Colonic mucosa (tissue), 4 donors: ENCODE measurements at places on chromosomes 1 and 21. TPM values are rescaled to one million over a fixed set of nuclear protein-coding genes. Genes with fewer than 3 reads are reported as not detected.

DNA sequence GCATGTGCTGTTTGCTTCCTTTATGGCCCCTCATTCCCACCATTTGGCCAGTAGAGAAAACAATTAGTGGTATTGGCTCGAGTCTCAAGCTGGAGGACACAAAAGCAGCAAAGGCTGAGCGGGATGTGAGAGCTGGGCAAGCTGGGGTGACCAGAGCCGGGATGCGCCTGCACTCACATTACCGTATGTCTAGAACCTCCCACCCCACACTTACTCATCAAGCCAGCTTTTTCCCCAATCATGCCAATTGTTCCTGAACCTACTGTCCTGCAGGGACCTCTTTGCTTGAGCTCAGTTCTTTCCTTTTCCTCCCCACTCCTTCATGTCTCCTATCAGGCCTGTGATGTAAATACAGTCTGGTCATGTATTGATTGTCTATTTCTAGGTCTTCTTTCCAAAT lies 45.9 kb downstream of the KIRREL1 start:
- no peaks in the 10 kb centered on the region for H3K36me3 ChIP-seq
- H3K27me3 ChIP-seq: no peaks in the 10 kb centered on the region
- no peak overlapping the region for H3K27ac ChIP-seq
- H3K4me3 ChIP-seq: no peak overlapping the region
- DNase-seq: no peak

- no peak overlapping the region for H3K4me3 ChIP-seq
- H3K4me1 ChIP-seq: no peaks in the 10 kb centered on the region
- H3K27me3 ChIP-seq: no peaks in the 10 kb centered on the region
- H3K36me3 ChIP-seq: no peaks in the 10 kb centered on the region
- no peak overlapping the region for H3K27ac ChIP-seq
Observed at GRCh38 chr1:82446955-82447354, 646.2 kb downstream of the ADGRL2 start.

GRCh38 chr1:162230517-162230916 lies 146.1 kb downstream of the SPATA46 start:
- DNase-seq: no peak
- H3K27me3 ChIP-seq: no peaks in the 10 kb centered on the region
- no peaks in the 10 kb centered on the region for H3K36me3 ChIP-seq
- H3K4me3 ChIP-seq: no peak overlapping the region

DNA sequence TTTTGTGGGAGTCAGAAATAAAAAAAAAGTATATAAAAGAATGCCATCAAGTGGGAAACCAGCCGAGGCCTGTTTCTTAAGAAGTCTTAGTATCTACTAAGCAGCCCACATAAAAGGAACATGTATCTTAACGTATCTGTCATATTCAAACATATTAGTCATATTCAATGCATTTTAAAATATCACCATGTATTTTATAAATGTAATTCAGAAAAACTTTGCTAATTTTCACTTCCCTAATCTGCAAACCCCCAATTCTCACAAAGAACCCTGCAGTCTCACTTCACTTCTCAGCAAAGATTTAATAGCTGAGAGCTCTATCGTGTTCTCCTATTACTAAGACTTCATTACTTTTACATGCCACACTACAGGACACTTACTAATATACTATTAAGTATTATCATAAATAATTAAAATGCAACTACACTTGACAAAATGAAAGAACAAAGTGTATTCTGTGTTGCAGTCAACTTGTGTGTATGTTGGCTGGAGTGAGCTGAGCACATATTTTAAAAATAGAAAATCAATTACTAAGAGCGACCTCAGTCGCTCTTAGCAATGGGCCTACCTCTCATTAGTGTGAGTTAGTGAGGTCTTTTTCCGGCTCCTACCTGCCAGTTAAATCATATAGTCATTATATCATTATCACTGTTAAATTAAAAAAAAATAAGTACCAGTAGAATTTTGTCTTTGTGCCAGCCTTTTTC lies 484.3 kb downstream of the LMO4 start:
- H3K36me3 ChIP-seq: no peaks in the 10 kb centered on the region
- H3K4me3 ChIP-seq: no peak overlapping the region
- no peak overlapping the region for H3K27ac ChIP-seq
- no peak for DNase-seq
- no peaks in the 10 kb centered on the region for H3K27me3 ChIP-seq

DNA sequence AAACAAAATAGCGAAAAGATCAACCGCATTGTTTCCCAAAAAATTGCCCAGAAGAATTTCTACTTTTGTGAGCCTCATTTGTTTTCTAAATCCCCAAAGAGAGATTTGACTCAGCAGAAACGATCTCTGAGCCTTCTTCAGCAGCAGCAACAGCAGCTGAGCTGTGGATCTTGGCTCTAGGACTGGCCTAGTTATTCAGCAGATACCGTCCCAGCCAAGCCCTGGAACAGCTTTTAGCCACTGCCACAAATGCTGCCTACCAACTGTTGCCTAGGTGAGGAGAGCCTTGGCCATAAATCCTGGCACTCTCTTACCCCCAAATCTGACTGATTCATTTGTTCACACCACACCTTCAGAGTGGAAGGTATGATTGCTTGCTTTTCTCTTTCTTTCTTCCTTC lies 320.1 kb downstream of the TGFB2 start:
- H3K27ac ChIP-seq: no peak overlapping the region
- no peaks in the 10 kb centered on the region for H3K27me3 ChIP-seq
- H3K36me3 ChIP-seq: no peaks in the 10 kb centered on the region
- H3K4me1 ChIP-seq: no peaks in the 10 kb centered on the region

GRCh38 chr1:47696737-47697441 lies 259.0 kb downstream of the FOXD2 start:
- H3K27me3 ChIP-seq: no peaks in the 10 kb centered on the region
- no peaks in the 10 kb centered on the region for H3K36me3 ChIP-seq
- peaks cover 12% of the 10 kb centered on the region for H3K4me1 ChIP-seq
- peak overlapping the region; percentile 85 for H3K27ac ChIP-seq
- DNase-seq: peak; percentile 56
- H3K4me3 ChIP-seq: no peak overlapping the region

DNA sequence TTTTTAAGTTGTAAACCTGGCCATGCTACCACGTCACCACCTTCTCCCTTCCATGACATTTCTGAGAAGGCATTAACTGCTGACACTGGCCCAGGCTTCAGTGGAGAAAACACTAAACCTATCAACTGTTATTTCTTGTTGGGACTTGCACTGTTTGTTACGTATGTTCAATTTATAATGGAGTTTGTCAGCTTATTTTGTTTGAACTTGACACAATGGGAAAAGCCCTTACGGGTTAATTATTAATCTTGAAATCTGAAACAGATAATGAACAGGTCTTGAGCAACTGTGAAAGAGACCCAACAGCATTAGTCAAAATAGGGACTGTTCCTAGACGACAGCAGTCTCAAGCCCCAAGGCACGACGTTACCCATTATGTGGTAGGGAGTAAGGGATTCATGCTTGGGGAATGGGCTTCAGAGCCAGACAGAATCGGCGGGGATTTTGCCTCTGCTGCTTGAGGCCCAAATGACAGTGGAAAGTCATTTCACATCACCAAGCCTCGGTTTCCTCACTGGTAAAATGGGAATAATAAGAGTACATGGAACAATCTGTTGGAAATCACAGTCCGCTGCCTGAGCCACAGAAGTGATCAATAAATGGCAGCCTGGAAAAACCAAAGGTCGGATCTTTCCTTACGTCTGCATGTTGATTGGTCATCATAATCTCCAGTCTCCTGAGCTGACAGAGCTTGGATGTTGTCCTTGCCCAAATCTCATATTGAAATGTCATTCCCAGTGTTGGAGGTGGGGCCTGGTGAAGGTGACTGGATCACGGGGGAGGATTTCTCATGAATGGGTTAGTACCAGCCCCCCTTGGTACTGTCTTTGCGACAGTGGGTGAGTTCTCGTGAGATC lies 44.5 kb downstream of the TIAM1 start:
- no peaks in the 10 kb centered on the region for H3K36me3 ChIP-seq
- H3K27me3 ChIP-seq: no peaks in the 10 kb centered on the region
- no peak for DNase-seq
- no peak overlapping the region for H3K27ac ChIP-seq
- no peak overlapping the region for H3K4me3 ChIP-seq

GRCh38 chr1:207960346-207960745 lies 49.4 kb upstream of the CD34 start:
- H3K36me3 ChIP-seq: no peaks in the 10 kb centered on the region
- no peak for DNase-seq
- H3K4me3 ChIP-seq: no peak overlapping the region

DNA sequence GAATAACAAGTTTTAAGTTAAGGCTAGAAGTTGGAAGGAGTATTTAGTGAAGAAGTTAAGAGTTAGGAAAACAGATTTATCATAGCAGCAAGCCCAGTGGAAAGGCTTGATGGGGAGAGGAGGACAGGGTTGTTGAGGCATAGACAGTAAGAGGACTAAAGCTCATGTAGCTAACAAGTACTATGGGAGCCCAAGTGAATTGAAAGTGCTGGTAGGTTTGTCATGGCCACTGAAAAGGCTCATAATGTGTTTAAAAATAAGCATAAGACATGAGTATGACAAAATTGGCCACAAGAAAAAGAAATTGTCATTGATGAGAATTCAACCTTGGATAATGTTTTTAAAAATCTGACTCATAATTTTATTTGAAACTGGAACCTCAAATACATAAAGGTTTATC lies 49.2 kb upstream of the CRB1 start:
- H3K36me3 ChIP-seq: no peaks in the 10 kb centered on the region
- H3K27me3 ChIP-seq: no peaks in the 10 kb centered on the region
- no peak overlapping the region for H3K27ac ChIP-seq

GRCh38 chr1:116919802-116920201 lies 10.1 kb downstream of the PTGFRN start:
- H3K4me3 ChIP-seq: no peak overlapping the region
- peak; percentile 53 for DNase-seq
- H3K27ac ChIP-seq: peak overlapping the region; percentile 17
- peaks cover 13% of the 10 kb centered on the region for H3K4me1 ChIP-seq
- H3K36me3 ChIP-seq: no peaks in the 10 kb centered on the region
- H3K27me3 ChIP-seq: no peaks in the 10 kb centered on the region

- no peaks in the 10 kb centered on the region for H3K4me1 ChIP-seq
- peaks cover 32% of the 10 kb centered on the region for H3K27me3 ChIP-seq
- no peak overlapping the region for H3K4me3 ChIP-seq
- DNase-seq: no peak
- H3K27ac ChIP-seq: no peak overlapping the region
Observed at GRCh38 chr1:153262070-153262366, 2.5 kb downstream of the LORICRIN start.

GRCh38 chr1:108114033-108114599 lies 86.0 kb downstream of the SLC25A24 start:
- H3K27ac ChIP-seq: no peak overlapping the region
- no peaks in the 10 kb centered on the region for H3K4me1 ChIP-seq
- DNase-seq: no peak
- H3K4me3 ChIP-seq: no peak overlapping the region

The CFAP141 gene
- total RNA-seq: not detected

The WLS gene
- total RNA-seq: 116 TPM

The DIO1 gene
- total RNA-seq: not detected

The COL8A2 gene
- 2.1 TPM for total RNA-seq

The MIB2 gene
- 121 TPM for total RNA-seq

The C8B gene
- not detected for total RNA-seq
